ENCODE measurements at places on chromosomes 3 and 15.

GRCh38 chr3:21779909-21780308 lies 28.9 kb upstream of the ZNF385D start:
- DNase-seq, result no peak

GRCh38 chr3:9241956-9242355 lies 7.5 kb downstream of the SRGAP3 start:
- no peak for DNase-seq

DNA sequence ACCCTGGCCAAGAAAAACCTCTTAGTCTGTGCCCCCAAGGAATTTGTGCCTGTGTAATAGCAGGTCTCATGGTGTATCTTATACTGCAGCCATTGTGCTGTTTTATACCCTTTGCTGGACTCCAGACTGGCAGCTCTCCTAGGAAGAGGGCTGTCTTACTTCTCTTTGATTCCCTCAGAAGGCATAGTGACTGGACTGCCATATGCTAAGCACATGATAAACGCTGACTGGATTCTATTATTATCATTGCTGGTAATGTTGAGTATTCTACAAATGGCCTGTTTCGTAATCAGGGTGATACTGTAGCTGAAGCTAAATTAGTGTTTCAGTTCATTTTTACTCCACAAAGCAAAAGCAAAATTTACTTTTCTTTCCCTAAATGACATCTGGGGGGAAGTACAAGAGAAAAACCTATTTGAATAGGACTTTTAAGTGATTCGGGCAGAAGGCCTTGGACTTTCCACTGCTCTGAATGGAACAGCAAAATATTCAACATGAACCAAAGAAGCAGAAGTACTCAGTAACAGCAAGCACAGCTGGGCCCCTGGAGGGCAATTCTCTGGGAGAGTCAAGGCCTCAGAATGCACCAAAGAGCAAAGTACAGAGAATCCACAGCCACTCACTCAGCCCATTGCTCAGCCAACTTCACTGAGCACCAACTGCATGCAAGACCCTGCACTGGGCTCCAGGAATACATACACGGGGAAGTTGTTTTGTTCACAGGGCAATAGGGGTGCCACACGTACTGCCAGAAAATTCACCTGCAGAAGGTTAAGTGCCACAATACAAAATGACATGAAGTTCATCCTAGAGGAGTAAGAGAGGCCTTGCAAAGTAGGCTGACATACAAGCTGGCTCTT lies 7.9 kb upstream of the BCL2A1 start:
- no peak for DNase-seq

- no peak for DNase-seq
These were observed 6.3 kb upstream of the TIPIN start for GRCh38 chr15:66362776-66363175.

DNA sequence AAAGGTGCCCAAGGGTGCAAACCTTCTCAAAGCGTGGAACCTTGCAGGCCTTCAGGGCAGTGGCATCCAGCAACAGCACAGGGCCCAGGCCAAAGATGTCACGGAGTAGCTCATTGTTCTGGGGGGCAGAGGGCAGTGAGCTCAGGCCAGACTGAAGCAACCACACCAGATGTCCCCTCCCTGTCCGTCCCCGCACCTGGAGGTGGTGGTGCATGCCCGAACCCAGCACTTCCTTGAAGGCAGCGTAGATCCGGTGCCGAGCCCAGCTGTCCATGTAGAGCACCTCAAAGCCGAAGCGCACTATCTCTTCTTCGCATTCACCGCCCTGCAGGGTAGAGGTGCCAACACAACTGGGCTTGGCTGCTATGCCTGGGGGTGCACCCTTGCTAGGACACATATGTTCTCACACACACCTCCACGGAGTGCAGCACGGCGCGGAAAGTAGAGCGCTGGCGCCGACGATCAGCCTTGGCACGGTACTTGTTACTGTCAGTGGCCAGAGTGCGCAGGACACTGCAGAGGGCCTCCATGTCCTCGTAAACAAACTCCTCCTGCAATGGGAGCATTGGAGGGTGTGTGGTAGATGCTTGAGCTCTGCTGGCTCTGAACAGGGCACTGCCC lies 3.7 kb downstream of the IFRD2 start:
- no peak for DNase-seq

GRCh38 chr3:171932153-171932611 lies 89.0 kb downstream of the TMEM212 start:
- DNase-seq, result no peak

DNA sequence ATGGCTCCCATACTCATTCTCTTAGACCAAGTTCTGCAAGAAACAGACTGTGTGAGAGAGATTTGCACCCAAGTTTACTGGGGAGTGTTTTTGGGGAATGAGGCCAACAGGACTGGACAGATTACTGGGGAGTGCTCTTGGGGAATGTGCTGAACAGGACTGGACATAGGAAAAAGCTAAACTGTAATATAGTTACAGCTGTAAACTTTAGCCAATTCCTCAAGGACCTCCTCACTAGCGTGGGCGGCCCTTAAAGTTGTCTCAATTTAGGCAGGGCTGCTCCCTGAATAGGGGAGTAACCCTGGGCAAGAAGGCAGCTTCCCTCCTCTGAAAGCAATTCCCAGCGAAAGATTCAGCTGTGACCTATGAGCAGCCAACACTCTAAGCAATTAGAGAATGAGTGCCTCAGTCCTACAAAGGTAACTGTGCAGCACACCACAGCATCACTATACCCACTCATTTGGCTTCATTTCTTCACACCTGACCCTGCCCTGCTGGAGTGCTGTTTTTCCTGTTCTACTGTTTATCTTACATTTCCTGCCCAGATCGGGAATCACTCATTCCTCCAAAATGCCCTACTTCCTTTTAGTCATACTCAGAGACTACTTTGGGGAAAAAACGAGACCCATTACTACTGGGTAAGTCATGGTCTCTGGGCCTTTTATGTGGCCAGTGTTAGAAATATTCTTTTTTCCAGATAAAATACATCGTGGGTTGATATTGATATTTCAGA lies 41.3 kb upstream of the TRIM42 start:
- DNase-seq, result no peak

DNA sequence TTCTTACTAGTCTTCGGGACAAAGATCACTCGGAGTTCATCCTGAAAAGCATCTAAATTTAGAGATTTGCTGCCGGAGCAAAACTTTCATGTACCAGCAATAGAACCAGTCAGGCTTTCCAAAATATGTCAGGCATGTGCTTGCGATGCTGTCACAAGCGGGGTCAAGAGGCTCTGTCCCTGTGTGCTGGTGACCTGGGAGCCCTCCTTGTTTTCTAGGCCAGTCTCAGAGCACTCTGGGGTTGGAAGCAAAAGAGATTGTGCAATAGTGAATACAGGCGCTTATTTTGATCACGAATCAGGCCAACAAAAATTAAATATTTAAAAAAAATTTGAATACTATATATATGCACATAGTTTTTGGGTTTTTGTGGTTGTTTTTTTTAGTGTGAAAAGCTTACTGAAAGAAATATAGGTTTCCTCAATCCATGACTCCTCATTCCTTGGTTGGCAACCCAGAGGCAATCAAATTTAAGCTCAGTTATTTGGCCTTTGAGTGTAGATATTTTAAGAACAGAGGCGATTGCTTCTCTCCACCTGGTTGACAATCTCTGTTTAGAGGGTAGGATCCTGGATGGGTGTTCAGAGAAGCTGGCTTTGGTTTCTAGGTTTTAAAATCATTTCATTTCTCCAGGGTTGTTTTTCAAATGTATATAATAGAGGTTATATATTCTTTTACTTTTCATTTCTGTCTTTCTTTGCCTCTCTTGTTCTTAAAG lies 8.4 kb upstream of the KLHL24 start:
- DNase-seq, result no peak

DNA sequence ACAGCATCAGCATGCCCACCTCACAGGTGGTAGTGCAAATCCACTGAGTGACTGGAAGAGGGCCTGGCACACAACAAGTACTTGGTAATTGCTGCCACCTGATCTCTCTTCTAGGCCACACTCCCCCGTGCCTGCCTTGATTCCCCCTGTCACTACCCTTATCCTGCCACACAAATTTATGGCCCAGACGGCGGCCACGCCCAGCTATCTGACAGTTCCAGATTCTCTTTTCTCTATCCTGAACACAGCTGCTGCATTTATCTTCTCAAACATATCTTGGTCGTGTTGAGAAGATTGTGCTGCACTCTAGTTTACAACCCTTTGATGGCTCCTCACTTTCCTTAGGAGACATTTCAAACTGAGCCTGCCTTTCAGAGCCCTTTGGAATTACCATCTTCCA lies 585.2 kb downstream of the NTRK3 start:
- DNase-seq, result no peak

- no peak for DNase-seq
These were observed 115.2 kb upstream of the TSC22D2 start for GRCh38 chr3:150292891-150293290.

- DNase-seq, result peak; percentile 69
These were observed 77.7 kb downstream of the CEMIP start for GRCh38 chr15:80856809-80857377.

DNA sequence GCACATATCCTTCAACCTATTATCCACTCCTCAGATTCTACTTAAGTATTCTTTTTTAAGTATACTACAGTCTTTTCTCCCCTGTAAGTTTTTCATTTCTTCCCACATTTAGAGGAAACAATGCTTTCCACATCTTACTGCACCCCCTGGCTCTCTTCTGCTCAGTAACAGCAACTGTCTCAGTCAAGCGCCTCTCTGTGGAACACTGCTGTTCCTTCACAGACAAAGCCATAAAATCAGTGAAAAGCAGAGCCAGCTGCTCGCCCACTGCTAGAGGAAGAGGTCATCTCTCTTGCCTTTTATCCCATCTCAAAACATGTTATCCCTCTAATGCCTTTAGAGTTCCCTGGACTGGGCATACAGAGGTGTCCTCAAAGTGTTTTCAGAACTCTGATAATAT lies 24.8 kb downstream of the SERP1 start:
- no peak for DNase-seq

DNA sequence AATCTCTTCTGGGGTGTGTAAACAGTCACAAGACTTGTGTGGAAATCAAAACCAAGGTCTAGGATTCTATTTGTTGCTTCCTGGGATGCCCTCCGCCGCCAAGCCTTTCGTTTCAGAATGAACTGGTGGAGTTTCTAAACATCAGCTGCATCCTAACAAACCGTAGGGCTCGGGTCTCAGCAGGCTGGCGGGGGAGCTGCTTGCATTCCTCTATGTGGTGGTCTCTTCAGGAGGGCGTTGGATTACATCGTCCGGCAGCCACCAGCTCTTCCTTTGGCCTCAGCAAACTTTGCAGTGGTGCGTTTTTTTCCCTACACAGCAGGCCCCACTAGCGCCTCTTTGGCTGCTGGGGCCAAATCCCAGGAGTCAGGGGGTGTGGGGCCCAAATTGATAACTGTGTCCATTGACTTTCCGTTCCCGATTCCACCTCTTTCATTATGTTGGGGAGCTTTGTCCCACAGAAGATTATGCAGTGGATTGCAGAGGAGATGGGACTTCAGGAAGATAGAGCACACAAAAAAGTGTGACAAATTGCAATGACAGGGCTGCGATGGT lies 390.0 kb upstream of the NR2F2 start:
- no peak for DNase-seq

- no peak for DNase-seq
These were observed 19.6 kb downstream of the PPARG start for GRCh38 chr3:12308517-12308916.

DNA sequence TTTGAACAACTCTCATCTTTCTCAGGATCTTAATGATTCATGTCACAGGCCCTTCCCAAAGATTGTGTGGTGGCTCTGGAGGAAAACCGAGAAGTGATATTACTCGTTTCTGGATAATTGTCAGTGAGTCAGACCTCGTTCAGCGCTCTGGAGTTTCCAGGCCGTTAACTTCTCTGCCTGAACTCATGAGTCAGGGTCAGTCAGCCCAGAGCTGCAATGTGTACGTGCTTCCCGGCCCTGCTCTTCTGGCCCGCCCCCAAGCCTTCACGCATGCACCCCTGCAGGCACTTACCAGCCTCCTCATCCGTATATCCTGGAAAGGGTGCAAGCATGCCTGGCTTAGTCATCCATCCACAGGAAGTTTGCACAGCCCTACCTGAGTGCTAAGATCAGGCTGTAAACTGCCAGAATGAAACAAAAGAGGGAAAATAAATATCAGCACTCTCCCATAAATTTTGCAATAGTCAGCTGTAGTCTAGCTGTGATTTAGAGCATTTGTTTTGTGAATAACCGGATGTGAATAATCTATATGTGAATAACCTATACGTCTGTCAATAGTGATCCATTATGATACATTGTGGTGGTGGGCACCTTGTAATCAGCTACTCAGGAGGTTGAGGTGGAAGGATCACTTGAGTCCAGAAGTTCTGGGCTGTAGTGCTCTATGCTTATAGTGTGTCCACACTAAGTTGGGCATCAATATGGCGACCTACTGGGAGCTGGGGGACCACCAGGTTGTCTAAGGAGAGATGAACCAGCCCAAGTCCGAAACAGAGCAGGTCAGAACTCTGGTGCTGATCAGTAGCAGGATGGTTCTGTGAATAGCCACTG lies 35.3 kb upstream of the SEMA4B start:
- peak; percentile 87 for DNase-seq

GRCh38 chr3:125136515-125136914 lies 76.0 kb downstream of the SLC12A8 start:
- no peak for DNase-seq

GRCh38 chr3:13018561-13019242 lies 54.5 kb downstream of the IQSEC1 start:
- DNase-seq, result no peak

DNA sequence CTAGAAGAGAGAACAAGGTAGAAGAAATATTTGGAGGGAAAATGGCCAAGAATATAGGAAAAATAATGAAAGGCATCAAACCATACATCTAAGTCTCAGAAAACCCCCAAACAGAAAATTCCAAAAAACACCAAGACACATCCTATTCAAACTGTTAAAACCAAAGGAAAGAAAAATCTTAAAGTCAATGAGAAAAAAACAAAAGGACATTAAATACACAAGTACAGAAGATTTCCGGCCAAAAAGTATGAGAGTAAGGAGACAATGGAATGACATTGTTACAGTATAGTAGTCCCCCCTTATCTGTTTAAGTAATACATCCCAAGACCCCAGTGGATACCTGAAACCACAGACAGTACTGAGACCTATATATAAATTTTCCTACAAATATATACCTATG lies 18.8 kb downstream of the CLASP2 start:
- no peak for DNase-seq

GRCh38 chr15:26475554-26475953 lies 297.3 kb downstream of the GABRB3 start:
- DNase-seq, result no peak

DNA sequence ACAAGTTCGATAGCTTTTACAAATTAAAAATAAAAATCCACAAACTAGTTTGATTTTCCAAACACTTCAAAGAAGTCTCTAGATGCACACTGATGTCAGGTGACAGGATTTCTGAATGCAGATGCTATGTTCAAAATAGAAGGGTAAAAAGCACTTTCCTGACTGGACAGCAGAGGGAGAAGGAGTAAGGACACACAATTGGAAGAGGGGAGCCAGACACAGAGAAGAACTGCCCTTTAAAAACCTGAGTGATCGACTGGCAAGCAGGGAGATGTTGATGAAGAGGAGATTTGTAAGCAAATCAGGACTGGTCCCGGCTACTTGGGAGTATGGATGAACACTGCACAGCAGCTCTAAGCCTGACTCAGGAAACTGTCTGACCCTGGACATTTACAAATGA lies 612.8 kb downstream of the MAGI1 start:
- DNase-seq, result no peak

GRCh38 chr3:95797081-95797480 lies 1017.3 kb upstream of the EPHA6 start:
- no peak for DNase-seq

All from NCI-H2029 (cell line).